Kidney epithelial cell (primary cell): ENCODE measurements at places on chromosomes 6 and 20. TPM values are rescaled to one million over a fixed set of nuclear protein-coding genes. Genes with fewer than 3 reads are reported as not detected.

GRCh38 chr6:140345935-140346334 is 971.5 kb upstream of the CITED2 start:
- no peak for DNase-seq

DNA sequence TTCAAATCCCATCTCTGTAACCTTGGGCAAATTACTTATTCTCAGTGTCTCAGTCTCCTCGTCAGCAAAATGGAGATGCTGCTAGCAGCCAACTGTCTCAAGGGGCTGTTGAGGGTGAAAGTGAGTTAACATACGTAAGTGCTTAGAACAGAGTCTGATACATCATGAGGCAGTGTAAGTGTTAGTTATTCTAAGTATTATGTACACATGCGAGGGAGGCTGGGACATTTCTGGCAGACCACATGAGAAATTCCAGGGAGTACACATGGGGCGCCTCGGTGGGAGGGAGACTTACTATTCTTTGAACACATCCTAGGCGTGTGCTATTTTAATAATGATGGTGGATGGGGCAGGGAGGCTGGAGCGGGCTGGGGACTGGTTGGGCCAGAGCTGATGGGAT is 99.1 kb downstream of the DLGAP4 start:
- DNase-seq = no peak

- DNase-seq = no peak
Observed at GRCh38 chr6:11978169-11978987, 33.7 kb upstream of the HIVEP1 start.

- DNase-seq = no peak
Observed at GRCh38 chr6:168030908-168031307, 33.4 kb downstream of the KIF25 start.

Gene ADGRF4
- total RNA-seq = 5.5 and 7.7 TPM in 2 replicates
